T-helper 17 cell (primary cell): ENCODE measurements at places on chromosomes 16 and 17.

DNA sequence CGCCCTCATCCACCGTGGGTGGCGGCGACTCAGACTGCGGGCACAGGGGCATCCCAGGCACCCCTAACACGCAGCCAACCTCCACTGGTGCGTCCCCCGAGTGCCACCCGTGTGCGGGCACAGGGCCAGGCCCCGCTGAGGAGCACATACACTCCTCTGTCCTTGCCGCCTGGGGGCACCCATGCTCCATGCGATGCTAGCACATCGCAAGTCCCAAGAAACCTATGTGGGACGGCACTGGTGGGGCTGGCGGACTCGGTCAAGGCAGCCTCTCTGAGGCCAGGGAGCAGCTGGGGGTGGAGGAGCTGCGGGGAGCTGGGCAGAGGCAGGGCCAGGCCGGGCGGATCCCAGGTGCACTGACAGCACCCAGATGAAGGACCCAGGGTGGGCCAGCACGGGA is 4.0 kb downstream of the ZNF598 start:
- no peak for DNase-seq

GRCh38 chr17:77217123-77217522 is 76.4 kb downstream of the SEC14L1 start:
- DNase-seq, result no peak

GRCh38 chr16:51321251-51321650 is 170.2 kb upstream of the SALL1 start:
- DNase-seq, result no peak

GRCh38 chr16:23865853-23866252 is 30.1 kb downstream of the PRKCB start:
- DNase-seq, result no peak

GRCh38 chr16:67846063-67846319 is 742 bp upstream of the NUTF2 start:
- no peak for DNase-seq

DNA sequence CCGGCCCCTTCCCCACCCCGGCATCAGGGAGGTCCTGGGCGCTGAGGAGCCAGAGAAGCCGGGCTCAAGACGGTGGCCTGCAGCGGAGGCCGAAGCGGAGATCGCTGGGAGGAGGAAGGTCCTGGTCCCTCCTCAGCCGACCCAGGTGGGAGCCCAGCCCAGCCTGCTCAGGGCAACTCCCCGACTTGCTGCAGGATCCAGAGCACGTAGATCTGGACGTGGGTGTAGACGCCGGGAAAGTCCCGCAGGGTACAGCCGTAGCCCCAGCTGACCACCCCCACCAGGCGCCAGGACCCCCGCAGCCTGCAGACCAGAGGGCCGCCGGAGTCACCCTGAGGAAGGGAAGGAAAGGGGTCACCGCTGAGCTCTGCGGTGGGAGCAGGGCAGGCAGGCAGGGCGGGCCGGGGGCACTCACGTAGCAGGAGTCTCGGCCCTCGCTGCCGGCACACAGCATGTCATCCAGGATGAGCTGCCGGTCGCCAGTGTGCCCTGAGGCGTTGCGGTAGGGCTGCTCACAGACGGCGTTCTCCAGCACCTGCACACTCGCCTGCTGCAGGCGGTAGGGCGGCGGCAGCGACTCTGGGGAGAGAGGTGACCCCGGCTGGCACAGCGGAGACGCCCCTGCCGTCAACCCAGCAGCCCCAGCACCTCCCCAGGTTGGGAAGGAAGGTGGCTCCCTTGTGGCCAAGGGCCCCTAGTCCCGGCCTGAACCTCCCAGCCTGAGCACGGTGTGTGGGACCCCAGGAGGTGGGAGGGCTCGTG is 5.4 kb downstream of the TPSD1 start:
- DNase-seq, result no peak

GRCh38 chr17:59433586-59433985 is 102.1 kb downstream of the YPEL2 start:
- no peak for DNase-seq

GRCh38 chr17:7850701-7851437 is 4.0 kb upstream of the TMEM88 start:
- DNase-seq, result peak; percentile 13

DNA sequence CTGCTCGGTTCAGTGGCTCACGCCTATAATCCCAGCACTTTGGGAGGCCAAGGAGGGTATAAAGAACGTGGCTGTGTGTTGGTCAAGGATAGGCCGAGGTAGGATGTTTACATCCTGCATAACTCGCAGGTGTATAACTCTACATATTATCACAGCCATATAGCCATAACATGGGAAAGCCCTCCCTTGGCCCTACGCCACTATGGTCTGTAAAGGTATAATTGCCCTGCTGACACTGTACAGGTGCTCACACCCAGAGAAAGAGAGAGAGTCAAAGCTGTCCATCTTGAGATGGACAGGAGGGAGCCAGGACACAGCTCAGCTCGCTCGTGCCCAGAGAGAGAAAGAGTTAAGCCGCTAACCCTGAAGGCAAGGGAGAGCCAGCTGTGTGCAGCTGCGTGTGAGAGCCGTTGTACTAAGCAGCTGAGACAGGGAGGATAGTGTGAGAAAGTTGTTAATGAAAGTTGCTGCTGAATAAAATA is 30.4 kb upstream of the DHX8 start:
- DNase-seq, result no peak

- DNase-seq, result no peak
Measured at GRCh38 chr17:8175795-8176196, 384 bp downstream of the TMEM107 start.

- no peak for DNase-seq
Measured at GRCh38 chr17:29246628-29247027, at the start of gene CRYBA1. TSS of gene CRYBA1 (plus strand) at chr17:29246859. CDS start at chr17:29246864, 5 bp downstream.

DNA sequence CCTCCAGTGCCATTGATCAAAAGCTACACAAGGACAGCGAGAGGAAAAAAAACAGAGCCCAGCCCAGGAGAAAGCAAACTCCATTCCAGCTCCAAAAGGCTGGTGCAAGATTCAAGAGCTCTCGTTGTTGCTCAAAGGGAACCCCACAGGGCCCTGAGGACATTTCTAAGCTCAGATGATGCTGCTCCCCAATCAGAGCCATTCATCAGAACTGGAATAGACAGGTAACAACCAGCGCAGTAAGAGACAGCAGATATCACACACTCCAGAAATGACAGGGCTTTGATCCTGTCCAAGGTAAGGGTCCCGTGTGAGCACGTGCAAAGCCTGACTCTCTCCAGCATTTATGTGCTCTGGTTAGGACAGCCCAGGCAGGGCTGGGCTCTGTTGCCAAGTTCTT is 20.1 kb downstream of the PMP22 start:
- no peak for DNase-seq

GRCh38 chr17:8788998-8789397 is 10.2 kb downstream of the MFSD6L start:
- no peak for DNase-seq

GRCh38 chr16:69927056-69927757 is 23.9 kb upstream of the CLEC18A start:
- DNase-seq, result no peak

DNA sequence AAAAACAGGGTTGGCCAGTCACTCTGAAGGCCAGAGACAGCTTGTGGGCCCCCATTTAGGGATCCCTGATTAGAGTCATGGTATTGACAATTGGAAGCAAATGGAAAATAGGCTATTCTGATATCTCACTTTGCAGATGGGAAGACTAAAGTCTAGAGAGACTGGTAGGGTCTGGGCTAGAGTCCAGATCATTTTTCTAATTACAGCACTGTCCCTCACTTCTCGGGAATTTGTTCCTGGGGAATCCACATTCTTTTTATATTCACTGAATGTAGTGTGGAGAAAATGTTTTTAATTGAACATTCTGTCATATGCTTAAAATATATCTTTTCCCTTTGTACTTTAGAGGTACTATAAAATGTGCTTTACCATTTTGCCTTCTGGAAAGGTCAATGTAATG is 1.1 kb downstream of the KATNIP start:
- no peak for DNase-seq
